Cortex of kidney (tissue), 1 donor: ENCODE measurements at places on chromosomes 7 and 10.

DNA sequence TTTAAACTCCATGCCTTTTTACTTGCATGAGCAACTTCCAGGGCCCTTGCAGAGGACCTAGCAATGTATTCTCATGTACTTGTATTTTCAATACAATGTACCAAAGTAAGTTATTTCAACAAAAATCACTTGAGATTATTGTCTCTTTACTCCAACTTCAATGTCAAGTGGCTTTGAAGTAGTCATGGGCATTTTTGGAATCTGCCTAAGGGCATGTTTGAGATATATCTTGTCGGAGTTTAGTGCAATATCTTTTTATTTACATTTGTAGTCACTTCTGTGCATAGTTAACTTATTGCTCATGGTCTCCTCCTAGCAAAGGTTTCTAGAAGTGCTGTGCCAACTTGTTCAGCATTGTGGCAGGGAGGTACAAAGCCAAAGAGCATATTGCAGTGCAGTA, 508.7 kb upstream of the SEMA3D start:
- DNase-seq: no peak

- DNase-seq: no peak
These were observed 11.1 kb upstream of the CPA1 start for GRCh38 chr7:130369110-130369711.

GRCh38 chr10:36880898-36881297, 244.5 kb upstream of the ANKRD30A start:
- no peak for DNase-seq

DNA sequence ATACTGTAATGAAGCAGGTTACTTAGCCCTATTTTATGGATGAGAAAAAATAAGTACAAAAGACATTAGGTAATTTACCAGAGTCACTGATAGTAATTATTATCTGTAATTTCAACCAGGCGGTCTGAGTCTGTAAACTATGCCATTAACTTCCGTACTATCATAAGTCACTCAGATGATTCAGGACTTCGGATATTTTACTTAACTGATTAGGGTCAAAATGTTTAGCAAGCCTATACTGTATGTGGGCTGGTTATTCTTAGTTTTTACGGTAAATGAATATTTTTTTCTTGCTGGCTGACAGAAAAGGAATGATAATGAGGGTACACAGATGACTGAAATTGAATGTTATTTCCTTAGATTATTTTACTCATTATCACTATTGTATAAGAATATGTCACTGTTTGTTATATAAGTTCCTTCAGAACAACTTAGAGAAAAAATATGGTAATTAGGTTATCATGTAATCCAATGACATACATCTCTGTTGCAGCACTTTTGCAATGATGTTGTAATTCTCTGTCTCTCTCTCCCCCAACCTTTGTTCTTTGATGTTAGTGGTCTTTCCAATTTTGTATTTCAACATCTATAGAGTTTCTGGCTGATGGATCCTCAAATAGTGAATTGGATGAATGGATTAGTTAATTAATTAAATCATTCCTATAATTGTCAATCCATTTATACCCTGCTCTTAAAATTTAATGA, 165.6 kb downstream of the ZEB1 start:
- no peak for DNase-seq

- no peak for DNase-seq
These were observed 622.4 kb upstream of the POM121L12 start for GRCh38 chr7:52413051-52413450.

DNA sequence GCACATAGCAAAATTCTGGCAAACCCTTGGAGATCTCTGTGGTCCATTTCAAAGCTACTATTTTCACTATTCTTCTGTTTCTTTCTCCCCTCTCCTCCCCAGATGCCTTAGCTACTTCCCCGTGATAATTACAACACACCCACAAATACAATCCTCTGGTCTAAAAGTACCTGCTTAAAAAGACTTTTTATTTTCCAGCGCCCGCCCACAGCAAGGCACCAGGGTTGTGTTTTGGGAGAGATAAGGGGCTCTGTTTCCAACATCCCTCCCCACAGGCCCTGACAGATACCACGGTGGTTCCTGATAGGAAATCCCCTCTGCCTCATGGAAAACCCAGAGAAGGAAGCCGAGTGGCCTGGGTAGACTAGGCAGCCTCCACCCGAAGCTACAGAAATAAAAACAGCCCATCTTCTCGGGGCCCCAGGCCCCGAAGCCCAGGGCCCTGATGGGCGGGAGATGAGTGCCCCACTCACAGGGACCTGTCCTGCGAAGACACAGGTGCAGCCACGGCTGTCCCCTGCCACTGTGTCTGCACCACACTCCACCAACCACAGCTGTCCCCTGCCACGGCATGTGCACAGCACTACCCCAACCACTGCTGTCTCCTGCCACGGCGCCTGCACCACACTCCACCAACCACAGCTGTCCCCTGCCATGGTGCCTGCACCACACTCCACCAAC, 19.7 kb downstream of the CALML5 start:
- no peak for DNase-seq

DNA sequence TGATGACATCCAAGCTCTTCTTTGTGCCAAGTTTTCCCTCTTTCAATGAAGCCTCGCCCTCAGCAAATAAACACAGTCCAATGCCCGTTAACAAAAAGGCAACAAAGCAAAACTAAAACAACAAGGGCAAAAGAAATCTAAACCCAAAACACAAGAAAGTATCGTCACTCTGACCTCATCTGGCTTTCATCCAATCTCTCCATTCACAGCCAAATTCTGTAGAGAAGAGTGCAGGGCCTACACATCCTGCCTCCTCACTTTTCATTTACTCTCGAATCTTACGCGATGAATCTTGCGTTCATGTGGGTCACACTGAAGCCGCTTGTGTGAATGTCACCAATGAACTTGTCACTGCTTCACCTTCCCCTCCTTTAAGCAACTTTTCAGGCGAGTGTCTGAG, 15.9 kb upstream of the AKR1E2 start:
- DNase-seq: no peak

DNA sequence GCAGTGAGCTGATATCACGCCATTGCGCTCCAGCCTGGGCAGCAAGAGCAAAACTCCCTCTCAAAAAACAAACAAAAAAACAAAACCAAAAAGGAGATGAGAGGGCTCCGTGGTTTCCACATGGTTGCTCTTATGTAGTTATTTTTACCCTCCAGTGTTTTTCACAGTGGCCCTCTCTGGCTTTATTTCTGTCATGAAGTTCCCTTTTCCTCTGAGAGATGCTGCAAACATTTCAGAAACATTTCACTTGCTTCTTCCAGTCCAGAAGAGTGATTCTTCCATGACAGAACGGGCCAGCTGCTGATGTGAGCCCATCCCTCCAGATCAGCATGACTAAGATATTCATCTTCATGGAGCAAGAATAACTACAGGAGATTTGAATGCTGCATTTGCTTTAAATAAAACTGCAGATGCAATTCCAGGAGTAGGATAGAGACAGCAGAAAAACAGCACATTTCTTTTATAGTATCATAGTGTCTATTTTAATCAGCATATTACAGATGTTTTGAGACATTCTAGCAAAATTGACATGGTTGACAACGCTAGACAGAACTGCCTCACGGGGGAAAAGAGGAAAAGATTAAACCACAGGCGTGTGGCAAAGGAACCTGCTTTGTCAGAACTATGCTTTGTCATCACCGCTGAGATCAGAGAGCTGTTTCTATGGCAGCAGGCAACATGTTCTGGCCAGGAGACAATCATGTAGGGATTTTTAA, 40.3 kb downstream of the NRCAM start:
- DNase-seq: no peak

DNA sequence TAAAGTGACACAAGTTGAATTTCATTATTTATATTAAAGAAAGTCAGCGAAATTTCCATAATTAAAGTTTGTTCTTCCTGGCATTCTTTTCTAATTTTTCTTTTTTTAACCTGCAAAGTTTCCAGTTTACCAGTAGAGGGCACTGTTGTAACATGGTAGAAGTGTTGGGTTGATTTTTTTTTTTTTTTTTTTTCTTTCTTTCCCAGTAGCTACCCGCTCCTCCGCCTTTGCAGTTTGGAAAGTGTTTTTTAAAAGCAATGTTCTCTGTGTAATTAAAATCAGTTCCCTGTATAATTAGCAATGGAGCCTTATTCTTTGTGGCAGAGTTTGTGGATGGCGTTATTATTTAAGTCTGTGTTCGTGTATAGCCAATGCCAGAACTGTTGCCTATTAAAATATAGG, 53.7 kb downstream of the TAF3 start:
- DNase-seq: no peak

DNA sequence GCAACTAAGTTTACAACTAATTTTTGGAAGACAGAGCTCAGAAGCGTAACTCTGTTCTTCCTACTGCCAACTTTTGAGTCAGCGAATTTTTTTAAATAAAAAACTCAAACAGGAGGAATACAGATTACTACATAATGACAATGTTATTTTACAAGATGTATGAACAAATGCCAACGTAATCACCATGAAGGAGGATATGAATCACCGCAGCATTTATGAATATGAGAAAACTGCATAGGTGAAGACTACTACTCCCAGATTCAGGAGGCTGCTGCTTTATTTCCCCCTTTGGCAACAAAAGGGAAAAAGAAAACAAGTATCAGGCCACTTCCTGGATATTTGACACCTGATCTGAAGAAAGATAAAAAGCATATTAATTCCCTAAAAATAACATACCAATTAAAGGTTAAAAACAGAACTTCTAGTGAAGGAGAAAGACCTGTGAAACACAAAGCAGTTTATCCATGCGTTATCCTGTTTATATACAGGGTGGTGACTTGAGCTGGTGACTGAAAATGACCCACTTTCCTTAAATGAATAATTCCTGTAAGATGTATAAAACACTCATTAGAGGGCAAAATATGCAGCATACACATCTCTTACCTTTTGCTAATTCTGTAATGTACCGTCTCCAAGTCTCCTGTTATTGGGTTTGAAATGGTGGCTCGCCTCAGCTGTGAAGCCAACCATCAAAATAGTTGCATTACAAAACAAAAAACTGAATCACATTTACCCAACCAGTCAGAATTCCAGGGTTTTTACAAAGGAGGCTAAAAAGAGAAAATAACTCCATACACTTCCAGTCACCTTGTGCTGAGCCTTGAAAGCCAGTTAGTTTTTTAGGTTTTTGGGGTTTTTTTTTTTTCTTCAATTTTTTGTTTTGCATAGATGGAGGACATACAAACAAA, 52.0 kb downstream of the P4HA1 start:
- DNase-seq: no peak

GRCh38 chr10:30816159-30816819, 186.7 kb upstream of the LYZL2 start:
- DNase-seq: no peak

GRCh38 chr10:102123223-102123622, 3.1 kb upstream of the LDB1 start:
- no peak for DNase-seq

DNA sequence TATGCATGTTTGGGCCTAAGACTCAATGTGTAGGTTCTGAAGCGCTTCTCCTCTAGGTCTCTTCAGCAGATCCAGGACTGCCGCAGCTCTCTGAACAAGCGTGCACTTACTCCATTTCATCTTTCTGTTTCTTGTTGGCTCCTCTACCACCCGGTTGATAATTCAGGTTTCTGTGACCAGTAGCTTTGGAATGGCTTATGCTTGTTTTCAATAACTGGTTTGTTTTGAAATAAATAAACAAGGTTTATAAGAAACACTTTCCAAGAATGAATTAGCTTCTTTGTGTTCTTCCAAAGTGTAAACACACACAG, 1.5 kb downstream of the MDFIC start:
- no peak for DNase-seq

- no peak for DNase-seq
These were observed 3.3 kb downstream of the EPHA1 start for GRCh38 chr7:143405173-143406001.

DNA sequence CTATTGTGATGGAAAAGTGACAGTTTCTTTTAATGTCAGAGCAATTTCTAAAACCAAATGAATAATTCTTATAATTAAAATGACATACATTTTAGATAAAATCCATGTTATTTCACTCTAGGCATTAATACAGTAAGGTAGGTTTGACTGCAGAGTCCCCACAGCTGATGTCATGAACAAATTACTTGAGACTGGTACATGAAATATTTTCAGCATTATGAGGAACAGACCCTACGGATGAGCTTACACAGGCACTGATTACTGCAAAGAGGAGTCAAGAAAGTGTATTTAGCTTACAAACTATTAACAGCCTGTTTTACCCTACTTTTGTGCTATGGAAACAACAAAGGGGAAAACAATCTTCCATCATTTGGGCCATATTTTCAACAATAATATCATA, 8.9 kb downstream of the COL1A2 start:
- DNase-seq: no peak

- DNase-seq: no peak
These were observed 355.9 kb downstream of the SFMBT2 start for GRCh38 chr10:7054915-7055314.

DNA sequence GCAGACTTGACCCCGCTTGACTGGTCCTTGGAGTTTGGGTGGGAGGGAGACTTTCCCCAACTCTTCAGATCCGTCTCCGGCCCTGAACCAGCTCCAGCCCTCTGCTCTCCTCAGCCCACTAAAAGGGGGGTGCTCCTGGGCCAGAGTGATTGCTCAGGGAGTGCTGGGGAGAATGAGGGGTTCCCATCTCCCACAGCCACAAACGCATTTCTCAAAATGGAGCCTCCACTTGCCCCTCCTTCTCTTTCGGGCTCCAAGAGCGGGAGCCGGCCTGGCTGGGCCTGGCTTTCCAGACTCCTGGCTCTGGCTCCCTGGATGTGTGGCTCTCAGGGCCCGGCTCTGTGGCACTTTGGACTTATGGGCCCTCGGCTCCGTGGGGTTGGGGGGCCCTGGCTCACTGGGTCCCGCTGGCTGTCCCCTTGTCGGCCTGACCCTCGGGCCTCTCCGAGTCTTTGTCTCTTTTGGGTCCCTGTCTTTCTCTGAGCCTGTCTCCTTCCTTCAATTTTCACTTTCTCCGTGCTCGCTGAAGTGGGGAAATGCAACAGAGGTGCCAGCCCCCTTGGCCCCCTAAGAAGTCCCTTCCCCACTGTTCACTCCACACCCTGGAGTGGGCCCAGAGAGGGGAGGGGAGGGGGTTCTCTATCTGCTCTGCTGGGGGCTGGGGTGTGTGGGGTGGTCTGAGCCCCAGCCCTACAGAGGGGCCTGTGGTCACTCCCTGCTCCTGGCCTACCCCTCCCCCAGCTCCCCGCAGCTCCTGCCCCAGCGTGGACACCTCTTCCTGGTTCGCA, 713 bp downstream of the LZTS2 start:
- no peak for DNase-seq

- DNase-seq: no peak
These were observed 181.2 kb downstream of the KCNMA1 start for GRCh38 chr10:77456414-77456813.

DNA sequence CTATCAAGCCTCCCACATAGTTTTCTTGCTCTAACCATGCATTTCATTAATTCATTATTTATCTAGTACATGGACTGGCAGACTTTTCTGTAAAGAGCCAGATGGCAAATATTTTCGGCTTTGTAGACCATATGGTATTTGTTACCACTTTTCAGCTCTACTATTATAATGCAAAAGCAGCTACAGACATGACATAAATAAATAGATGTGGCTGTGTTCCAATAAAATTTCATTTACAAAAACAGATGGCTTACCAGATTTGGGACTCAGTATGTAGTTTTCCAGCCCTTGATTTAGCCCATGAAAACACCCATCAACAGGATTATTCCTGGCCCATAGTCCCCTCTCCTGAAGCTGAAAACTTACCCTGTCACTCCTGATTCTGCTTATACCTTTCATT, 32.1 kb downstream of the PLCE1 start:
- no peak for DNase-seq
